ENCODE measurements at places on chromosomes 2 and 18. TPM values are rescaled to one million over a fixed set of nuclear protein-coding genes. Genes with fewer than 3 reads are reported as not detected.

DNA sequence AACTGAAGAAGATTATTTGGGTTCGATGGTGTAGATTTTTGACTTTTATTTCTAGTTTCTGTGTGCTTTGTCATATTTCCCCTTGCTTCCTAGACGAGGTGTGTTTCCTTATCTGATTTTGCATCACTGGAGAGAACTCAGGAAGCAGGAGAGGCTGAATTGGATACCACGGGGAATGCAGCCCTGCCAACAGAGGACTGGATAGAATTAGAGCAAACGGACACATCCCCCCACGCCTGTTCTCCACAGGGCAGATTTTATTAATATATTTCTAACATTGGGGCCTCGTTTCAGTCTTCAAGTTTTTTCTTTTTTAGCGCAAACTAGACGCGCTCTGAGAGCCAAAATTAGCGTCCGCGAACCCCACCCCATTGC lies 678 bp upstream of the VAPA start:
- H3K4me3 ChIP-seq = peak overlapping the region; percentile 91
- peaks cover 16% of the 10 kb centered on the region for H3K27me3 ChIP-seq
- H3K4me1 ChIP-seq = peaks cover 22% of the 10 kb centered on the region
- H3K27ac ChIP-seq = peak overlapping the region; percentile 91
- no peak for DNase-seq

DNA sequence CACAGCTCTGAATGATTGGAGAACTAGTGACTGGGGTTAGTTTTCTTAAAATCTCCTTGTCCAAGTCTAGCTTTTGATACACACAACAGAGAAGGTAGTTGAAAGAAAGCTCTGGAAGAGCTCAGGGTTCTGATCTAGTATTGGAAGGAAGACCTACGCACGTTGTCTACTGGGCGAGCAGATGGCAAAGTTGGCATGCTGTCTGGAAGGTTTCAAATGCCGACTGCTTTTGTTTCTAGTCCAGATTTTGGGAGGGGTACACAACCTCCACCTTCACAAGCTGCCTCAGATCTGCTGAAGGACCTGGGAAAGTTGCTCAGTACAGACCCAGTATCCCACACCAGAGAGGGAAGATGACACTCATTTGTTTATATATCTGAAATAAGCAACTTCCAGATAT lies 507.3 kb downstream of the RNF144A start:
- no peak for DNase-seq
- no peaks in the 10 kb centered on the region for H3K27me3 ChIP-seq
- peaks cover 21% of the 10 kb centered on the region for H3K4me1 ChIP-seq
- no peak overlapping the region for H3K4me3 ChIP-seq

The SLC25A12 gene
- 27.5 TPM for total RNA-seq

The OXER1 gene
- not detected for total RNA-seq

The TMEM17 gene
- not detected for total RNA-seq

The ALK gene
- not detected for total RNA-seq

The CD207 gene
- not detected for total RNA-seq

GRCh38 chr18:32922951-32923430 lies 150.2 kb upstream of the KLHL14 start:
- H3K27me3 ChIP-seq = no peaks in the 10 kb centered on the region
- no peak overlapping the region for H3K4me3 ChIP-seq
- DNase-seq = no peak
- no peak overlapping the region for H3K27ac ChIP-seq

- H3K27ac ChIP-seq = no peak overlapping the region
- H3K27me3 ChIP-seq = peaks cover 4% of the 10 kb centered on the region
- no peak for DNase-seq
- H3K4me1 ChIP-seq = peaks cover 1% of the 10 kb centered on the region
Observed at GRCh38 chr2:190766174-190766572, 114.4 kb upstream of the GLS start.

The ARL4C gene
- total RNA-seq = 210 TPM

The BOLL gene
- total RNA-seq = not detected

DNA sequence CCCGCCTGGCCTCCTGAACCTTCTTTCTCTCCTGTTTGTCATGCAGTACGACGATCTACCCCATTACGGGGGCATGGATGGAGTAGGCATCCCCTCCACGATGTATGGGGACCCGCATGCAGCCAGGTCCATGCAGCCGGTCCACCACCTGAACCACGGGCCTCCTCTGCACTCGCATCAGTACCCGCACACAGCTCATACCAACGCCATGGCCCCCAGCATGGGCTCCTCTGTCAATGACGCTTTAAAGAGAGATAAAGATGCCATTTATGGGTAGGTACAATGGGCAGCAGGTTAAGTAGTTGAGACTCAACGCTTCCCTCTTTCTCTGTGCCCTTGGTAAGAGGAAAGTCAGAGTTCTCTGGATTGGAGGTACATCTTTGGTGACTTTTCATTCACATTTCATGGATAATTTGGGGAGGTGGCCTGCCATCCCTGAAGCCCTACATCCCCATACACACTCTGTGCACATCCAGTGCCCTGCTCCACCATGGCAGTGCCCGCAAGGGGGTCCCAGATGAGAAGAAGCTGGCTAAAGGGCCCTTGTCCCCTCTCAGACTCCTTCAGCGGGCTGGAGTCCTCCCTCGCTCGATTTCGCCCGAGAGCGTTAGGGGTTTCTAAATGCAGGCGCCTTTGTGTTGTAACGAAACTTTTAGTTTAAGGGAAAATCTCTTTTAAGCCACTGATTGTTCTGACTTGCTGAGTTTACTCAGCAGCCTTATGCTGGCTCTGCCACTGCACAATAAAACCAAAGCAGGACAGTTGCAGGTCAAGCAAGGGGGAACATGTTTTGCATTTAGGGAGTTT lies 3.0 kb downstream of the MEIS1 start:
- no peak overlapping the region for H3K27ac ChIP-seq
- H3K4me1 ChIP-seq = peaks cover 23% of the 10 kb centered on the region

The TRAPPC12 gene
- 106 TPM for total RNA-seq

DNA sequence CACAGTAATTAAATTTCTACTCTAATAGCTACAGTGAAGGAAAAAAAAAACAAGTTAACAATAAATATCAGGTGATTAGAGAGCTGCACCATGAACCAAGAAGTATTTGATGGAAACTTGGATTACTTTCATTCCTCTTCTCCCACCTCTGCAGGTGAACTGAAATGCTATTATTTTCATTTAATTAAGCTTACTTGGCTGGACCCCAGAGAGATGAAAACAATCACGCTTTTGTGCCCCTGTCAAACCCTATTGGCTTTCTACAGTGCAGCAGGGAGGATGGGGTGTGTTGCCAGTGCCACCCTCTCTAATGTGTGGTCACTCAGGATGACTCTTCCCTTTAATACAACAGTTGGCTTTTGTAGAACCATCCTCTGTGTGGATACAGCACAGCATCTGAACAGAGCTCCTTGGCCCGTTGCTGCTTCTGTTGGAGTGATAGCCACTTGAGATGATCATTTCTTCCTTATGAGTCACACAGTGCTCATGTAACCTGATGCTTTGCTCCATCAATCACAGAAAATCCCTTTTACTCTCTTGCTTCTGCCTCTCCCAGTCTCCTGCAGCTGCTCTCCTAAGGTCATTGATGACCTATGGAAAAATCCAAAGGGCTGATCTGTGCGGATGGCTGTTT lies 5.5 kb upstream of the ARL4C start:
- H3K36me3 ChIP-seq = no peaks in the 10 kb centered on the region
- H3K27me3 ChIP-seq = peaks cover 12% of the 10 kb centered on the region
- no peak overlapping the region for H3K27ac ChIP-seq
- no peak for DNase-seq
- H3K4me3 ChIP-seq = no peak overlapping the region
- H3K4me1 ChIP-seq = peaks cover 27% of the 10 kb centered on the region

DNA sequence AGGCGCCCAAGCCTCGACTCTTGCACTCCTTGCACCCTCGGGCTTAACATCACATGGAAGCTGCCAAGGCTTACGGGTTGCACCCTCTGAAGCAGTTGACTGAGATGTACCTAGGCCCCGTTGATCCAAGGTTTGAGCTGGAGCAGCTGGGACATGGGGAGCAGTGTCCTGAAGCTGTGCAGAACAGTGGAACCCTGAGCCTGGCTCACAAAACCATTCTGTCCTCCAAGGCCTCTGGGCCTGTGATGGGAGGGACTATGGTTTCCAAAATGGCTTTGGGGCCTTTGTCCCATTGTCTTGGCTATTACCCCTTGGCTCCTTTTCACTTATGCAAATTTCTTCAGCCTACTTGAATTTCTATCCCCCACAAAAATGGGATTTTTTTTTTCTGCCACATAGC lies 454.0 kb downstream of the PIK3C3 start:
- no peaks in the 10 kb centered on the region for H3K27me3 ChIP-seq
- H3K4me3 ChIP-seq = no peak overlapping the region
- H3K27ac ChIP-seq = no peak overlapping the region
- H3K4me1 ChIP-seq = no peaks in the 10 kb centered on the region
- H3K36me3 ChIP-seq = no peaks in the 10 kb centered on the region

DNA sequence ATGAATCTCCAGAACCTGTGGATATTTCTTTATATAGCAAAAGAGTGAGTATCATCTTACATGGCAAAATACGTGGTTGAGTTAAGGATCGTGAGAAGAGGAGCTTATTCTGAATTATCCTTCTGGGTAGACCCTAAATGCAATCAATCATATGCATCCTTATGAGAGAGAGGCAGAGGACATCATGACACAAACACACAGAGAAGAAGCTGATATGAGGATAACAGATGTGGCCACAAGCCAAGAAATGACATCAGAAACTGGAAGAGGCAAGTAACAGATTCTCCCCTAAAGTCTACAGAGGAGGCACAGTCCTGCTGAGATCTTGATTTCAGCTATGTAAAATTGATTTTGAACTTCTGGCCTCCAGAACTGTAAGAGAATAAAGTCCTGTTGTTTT lies 730.2 kb upstream of the ZNF804A start:
- no peak overlapping the region for H3K27ac ChIP-seq
- H3K4me3 ChIP-seq = no peak overlapping the region

- DNase-seq = no peak
- peaks cover 56% of the 10 kb centered on the region for H3K4me1 ChIP-seq
- H3K27ac ChIP-seq = peak overlapping the region; percentile 61
- H3K27me3 ChIP-seq = no peaks in the 10 kb centered on the region
Observed at GRCh38 chr2:98727369-98728087, 3.4 kb downstream of the MGAT4A start.

The TGIF1 gene
- 35.6 TPM for total RNA-seq

The KLHL30 gene
- not detected for total RNA-seq

GRCh38 chr2:18156002-18156401 lies 277.5 kb downstream of the KCNS3 start:
- H3K4me3 ChIP-seq = no peak overlapping the region
- H3K27me3 ChIP-seq = peaks cover 4% of the 10 kb centered on the region
- H3K36me3 ChIP-seq = no peaks in the 10 kb centered on the region

- no peak overlapping the region for H3K27ac ChIP-seq
- H3K27me3 ChIP-seq = peaks cover 11% of the 10 kb centered on the region
- no peak overlapping the region for H3K4me3 ChIP-seq
- H3K4me1 ChIP-seq = no peaks in the 10 kb centered on the region
Observed at GRCh38 chr2:207437524-207438143, 92.1 kb upstream of the CREB1 start.

The SCN2A gene
- 0.06 TPM for total RNA-seq

GRCh38 chr2:236545248-236545658 lies 24.4 kb upstream of the ACKR3 start:
- peak overlapping the region; percentile 82 for H3K4me3 ChIP-seq
- no peak for DNase-seq
- H3K4me1 ChIP-seq = peaks cover 73% of the 10 kb centered on the region
- H3K27ac ChIP-seq = peak overlapping the region; percentile 97
- H3K36me3 ChIP-seq = peaks cover 61% of the 10 kb centered on the region

The PRKAG3 gene
- not detected for total RNA-seq

DNA sequence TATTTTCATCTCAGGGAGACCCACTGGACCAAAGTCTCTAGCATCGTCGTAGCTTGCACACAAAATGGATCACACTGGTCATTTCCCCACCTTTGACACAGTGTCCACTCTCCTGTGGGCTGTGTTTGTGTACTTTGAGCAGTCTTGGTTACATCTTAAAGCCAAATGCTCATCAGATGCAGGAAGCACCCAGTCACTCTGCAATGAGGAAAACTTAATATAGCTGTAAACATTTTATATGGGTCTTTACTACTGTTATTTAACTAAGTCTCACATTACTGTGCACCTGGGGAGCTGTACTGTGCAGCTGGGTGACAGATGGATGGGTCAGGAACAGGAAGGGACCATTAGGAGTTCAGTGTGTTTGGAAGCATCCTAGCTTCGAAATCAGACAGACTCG lies 109.0 kb upstream of the CXCR4 start:
- H3K27me3 ChIP-seq = peaks cover 10% of the 10 kb centered on the region
- H3K4me1 ChIP-seq = peaks cover 8% of the 10 kb centered on the region
- no peak overlapping the region for H3K27ac ChIP-seq
- H3K36me3 ChIP-seq = peaks cover 4% of the 10 kb centered on the region
- no peak overlapping the region for H3K4me3 ChIP-seq
- no peak for DNase-seq

DNA sequence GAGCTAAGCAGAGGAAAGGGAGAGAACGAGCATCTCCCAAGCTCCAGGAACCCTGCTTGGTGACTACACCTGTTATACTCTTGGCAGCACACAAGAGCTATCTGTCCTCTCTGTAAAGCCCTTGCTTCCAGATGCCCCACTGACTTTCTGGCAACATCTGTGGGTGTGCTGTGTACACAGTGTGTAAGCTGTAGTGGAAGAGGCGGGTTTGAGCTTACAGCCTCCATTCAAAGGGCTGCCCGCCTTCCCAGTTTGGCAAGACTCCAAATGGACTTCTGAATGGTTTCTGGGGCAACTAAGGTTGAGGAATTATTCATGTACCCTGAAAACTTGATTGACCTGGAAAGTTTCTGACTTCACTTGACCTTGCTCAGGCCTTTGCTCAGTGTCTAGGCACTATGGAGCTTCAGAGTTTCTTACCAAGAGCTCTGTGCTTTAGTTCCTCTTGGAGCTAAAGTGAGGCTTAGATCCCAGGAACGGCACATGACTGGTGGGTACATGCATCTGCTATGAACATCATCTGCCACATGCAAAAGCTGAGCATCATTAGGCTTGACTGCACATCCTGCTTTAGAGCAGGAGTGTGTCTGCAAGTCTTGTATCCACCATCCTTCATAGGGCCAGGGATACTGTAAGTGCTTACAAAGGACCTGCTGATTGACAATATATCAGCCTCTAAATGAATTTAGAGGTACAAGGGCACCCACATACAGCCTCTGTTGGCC lies 290.9 kb upstream of the SIX2 start:
- no peak overlapping the region for H3K27ac ChIP-seq
- H3K4me1 ChIP-seq = peaks cover 2% of the 10 kb centered on the region
- H3K27me3 ChIP-seq = peaks cover 13% of the 10 kb centered on the region
- H3K4me3 ChIP-seq = no peak overlapping the region
- no peak for DNase-seq
- no peaks in the 10 kb centered on the region for H3K36me3 ChIP-seq

DNA sequence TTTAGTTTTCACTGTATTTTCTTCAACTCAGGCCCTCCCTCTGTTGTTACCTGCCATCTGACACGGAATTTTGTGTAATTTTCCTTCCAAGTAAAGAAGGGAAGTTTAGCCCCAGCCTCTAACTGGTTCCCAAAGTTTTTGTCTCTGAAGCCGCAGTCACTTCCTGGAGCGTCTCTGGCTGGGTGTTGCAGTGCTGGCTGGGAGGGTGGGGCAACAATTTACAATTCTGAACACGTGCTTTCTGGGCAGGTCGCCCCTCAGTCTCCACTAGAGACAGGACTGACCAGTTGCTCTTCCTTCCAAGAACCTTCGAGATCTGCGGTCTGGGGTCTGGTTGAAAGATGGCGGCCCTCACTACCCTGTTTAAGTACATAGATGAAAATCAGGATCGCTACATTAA lies 3.5 kb downstream of the CNDP2 start:
- H3K27ac ChIP-seq = peak overlapping the region; percentile 99
- peak overlapping the region; percentile 94 for H3K4me3 ChIP-seq
- peak; percentile 50 for DNase-seq
- peaks cover 47% of the 10 kb centered on the region for H3K4me1 ChIP-seq
- H3K27me3 ChIP-seq = no peaks in the 10 kb centered on the region

The DCDC2C gene
- total RNA-seq = not detected

The HSPE1 gene
- 92.1 TPM for total RNA-seq
